Inflammatory macrophage (primary cell): ENCODE measurements at places on chromosomes 7 and 10.

DNA sequence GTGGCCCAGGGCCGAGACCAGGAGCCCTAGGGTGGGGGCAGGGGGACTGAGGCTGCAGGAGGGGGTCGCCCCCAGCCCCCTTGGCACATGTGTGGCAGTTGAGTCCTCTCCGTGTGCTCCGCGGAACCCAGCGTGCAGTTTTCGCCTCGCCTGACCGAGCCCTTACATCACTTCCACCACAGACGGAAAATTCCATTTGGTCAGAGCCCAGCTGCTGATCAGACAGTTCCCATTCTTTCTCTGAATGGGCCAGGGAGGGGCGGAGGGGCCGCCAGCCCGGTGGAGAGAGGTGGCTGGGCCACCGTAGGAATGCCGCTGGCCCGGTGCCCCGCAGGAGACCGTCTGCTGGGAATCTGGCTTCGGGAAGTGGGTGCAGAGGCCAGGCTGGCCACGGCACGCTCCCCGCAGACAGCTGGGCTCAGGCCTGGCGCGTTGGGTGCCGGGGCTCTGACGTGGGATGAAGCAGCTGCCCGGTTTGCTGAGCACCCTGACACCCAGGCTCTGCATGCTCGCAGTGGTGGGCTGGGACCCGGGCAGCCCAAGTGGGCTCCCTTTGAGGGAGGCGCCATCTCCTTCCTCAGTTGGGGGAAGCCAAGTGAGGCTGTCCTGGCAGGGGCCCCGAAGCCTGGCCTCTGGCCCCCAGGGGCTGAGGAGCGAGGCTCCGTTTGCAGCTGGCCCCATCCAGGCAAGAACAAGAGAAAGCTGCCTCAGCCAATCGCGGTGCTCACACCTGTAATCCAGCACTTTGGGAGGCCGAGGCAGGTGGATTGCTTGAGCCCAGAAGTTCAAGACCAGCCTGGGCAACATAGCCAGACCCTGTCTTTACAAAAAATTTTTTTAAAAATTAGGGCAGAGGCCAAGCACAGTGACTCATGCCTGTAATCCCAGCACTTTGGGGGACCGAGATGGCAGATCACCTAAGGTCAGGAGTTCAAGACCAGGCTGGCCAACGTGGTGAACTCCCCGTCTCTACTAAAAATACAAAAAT, 9.9 kb downstream of the TTYH3 start:
- DNase-seq = peak; percentile 81

DNA sequence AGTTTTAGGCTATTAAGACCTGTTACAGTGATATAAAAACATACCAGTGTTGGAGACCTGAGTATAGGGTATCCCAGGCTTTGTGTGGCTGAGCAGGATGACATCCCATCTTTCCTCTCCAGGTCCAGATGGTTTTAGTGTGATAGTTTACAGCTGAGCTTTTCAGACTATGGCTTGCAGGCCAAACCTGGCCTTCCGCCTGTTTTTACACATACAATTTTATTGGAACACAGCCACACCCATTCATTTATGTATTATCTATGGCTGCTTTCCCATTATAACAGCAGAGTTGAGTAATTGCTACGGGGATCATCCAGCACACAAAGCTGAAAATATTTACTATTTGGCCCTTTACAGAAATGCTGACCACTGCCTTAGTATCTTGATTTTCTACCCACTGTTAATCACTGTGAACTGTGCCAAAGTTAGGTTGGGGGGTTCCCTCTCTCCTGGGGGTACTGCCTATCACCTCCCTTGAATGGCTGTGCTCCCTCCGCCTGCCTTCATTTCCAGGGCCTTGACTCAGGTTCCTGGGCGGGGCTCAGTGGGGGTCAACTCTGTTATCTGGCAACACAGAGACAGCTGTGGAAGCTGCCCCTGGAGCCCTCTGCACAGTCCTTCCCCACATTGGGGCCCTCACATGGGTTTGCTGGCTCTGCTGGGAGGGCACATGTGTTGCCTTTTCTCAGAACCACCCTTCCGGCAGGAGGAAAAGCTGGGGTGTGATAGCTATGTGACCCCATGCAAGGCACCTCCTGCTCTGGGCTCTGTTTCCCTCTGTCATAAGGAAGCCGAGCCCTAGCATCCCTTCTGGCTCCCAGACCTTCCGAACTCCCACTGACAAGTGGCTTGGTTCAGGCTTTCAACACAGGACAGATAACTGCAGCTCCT, 40.3 kb upstream of the SH2D4B start:
- DNase-seq = peak; percentile 54

- peak; percentile 51 for DNase-seq
Observed at GRCh38 chr7:2729031-2729892, 41.3 kb downstream of the AMZ1 start.

- no peak for DNase-seq
Observed at GRCh38 chr7:141558544-141559183, 7.5 kb downstream of the AGK start.

- peak; percentile 23 for DNase-seq
Observed at GRCh38 chr10:100380400-100380799, 33.4 kb downstream of the SCD start.

DNA sequence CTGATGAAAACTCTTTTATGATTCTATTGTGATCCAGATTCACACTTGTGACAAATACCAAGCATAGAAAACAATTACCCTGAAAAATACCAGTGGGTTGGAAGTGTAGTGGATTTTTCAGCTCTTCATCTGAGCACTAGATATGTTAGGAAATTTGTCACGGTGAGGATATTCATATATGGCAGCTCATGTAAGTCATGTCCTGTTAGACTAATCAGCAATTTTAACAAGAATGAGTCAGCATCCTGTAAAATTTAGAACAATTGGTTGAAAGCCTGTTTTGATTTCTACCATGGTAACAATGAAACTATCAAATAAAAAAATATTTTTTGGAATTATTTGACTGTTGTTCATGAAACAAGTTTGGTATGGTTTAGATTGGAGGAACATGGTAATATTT, 334.3 kb downstream of the CACNA2D1 start:
- no peak for DNase-seq

DNA sequence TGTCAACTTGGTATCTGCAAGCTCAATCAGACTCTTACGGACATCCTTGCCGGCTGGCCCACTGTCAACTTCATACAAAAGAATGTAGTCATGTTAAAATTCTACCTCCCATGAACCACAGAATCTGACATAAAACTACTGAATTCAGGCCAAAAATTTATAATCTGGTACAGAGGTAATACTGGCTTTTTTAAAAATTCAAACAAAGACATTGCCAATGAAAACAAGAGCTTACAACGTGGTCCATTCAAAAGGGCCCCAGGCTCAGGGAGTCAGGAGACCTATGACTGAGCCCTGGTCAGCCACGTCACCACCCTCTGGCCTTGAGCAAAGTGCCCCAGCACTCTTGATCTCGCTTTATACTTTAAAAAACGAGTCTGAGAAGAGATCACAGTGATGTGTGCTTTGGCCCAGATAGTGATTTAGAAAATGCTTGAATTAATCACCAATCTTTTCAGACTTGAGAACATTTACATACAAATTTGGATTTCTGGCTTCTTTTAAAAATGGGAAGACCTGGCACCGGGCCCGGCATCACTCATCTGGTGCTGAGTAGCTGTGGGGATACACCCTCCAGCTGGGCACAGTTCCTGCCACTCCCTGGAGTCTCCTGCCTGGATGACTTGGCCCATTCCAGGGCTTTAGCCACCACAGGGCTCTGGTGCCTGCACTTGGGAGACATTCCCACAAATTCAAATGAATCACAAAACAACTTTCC, 94.1 kb downstream of the PIP4K2A start:
- no peak for DNase-seq

DNA sequence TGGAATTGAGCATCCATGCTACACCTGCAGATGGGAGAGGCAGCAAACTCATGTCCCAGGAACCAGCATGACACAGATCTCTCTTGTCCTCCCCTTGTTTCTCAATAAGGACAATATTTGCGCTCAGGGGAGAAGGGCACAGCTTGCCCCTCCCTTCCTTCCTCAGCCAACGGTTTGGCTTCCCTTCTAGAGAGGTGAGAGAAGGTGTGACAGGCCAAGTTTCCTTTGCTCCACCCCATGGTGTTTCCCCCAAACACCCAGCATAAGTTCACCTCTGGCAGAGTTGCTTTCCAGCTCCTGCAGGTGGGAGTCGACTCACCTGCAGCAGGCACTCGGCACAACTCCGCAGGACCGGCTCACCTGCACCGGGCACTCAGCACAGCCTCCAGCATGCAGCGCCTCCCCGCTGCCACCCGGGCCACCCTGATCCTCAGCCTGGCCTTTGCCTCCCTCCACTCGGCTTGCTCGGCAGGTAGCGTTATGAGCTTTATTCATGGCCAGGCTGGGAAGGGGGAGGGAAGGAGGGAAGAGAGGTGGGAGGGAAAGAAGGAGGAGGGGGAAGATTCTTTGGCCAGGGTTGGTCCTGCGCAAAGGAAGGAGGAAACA, at the start of the genes ATP6V0A4 and TMEM213:
Gene ATP6V0A4 (minus strand): TSS at position 482 of the 606 bp plus-strand sequence. CDS start 26,949 bp downstream, outside the sequence.
Gene TMEM213 (plus strand): TSS at position 280 of the 606 bp plus-strand sequence. CDS start 111 bp downstream, at position 391.
- no peak for DNase-seq

GRCh38 chr7:30877015-30877769, 34.5 kb upstream of the AQP1 start:
- DNase-seq = peak; percentile 66

DNA sequence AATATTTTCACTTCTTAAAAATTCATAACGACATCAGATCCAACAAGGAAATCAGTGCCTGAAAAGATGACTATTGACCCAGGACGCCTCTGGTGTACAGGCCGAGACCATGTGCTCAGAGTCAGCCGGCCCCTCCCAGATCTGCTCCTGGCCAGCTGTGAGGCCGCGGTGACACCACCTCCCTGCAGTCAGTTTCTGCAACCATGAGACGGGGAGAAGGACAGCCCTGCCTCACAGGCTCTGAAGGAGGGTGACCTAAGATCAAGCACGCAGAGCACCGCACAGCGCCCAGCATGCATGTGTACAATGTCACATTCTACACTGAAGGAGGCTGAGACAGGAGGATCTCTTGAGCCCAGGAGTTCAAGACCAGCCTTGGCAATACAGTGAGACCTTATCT, 2.6 kb upstream of the GPER1 start:
- no peak for DNase-seq

DNA sequence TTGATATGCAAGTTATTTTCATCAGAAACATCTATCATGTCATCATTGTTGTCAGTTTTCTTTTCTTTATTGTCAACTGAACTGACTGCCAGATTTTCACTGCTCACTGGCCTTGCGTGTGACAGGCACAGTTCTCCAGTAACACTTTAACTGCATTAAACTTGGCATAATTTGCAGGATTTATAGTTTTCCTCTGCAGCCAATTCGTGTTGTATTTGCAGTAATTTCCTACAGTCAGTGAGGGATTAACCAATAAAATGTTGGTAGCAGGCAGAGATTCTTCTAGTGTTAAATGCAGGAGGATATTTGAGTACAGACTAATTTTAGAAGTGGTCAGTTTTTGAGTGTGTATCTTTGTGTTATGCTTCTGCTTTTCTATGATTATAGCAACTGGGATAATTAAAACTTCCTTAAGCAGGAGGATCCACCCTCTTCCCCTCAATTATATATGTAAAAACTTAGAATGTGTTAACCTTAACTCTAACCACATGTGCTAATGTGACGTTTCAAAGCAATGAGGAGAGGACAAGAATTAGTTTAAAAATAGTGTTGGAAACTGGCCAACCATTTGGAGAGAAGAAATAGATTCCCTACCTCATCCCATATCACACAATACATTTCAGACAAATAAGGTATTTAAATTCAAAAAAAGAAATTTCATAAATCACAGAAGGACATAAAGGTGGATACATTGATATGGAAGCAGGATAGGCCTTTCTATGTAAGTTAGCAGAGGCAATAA, 365.5 kb upstream of the BMPER start:
- no peak for DNase-seq

DNA sequence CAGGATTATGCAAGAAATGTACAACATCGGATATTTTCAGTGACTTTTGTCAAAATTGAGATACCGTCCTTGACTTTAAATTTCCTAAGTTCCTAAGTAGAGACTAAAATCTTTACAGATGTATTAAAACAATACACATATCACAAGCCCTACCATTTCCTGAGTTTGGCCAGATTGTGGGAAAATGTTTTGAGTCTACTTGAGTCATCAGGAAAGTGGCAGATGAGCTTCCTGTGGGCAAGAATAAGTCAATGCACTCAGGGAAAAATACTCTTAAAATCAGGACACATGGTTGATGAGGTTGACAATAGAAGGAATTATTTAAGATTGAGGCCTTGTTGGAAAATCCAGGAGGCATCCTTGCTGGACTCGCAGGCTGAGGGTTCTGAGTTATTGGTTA, 162.5 kb downstream of the SNX10 start:
- no peak for DNase-seq

DNA sequence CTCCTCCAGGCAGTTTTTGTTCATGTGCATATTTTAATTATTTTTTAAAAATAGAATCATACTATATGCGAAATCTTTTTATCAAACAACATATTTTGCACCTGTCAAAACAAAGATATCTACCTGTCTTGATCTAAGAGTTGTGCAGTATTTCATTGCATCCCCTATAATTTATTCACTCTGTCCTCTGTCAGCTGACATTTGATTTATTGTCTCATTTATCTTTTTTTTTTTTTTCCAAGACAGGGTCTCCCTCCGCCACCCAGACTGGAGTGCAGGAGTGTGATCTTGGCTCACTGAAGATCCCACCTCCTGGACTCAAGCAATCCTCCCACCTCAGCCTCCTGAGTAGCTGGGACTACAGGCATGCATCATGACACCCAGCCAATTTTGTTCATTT, 49.0 kb downstream of the PRLHR start:
- DNase-seq = no peak
